ENCODE measurements at places on chromosomes 2 and 18.

GRCh38 chr2:97936199-97936598 is 59.5 kb downstream of the TMEM131 start:
- DNase-seq: no peak

DNA sequence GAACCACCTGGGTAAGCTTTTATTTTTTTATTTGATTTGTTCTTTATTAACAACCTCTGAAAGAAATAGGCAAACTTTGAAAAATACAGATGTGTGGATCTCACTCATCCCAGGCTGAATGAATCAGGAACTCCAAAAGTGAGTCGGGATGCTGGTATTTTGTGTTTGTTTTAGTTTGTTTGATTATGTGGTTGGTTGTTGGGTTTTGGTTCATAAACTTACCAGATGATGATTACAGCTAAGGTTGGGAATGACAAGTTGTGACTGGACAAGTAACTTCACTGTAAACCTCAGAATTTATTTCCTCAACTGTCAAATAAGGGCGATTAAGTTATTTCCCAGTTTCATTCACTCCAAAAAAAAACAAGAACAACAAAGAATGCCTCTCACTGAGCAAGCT is 80.5 kb upstream of the KIF5C start:
- DNase-seq: no peak

- no peak for DNase-seq
Measured at GRCh38 chr18:9483526-9483925, 8.2 kb downstream of the RALBP1 start.

DNA sequence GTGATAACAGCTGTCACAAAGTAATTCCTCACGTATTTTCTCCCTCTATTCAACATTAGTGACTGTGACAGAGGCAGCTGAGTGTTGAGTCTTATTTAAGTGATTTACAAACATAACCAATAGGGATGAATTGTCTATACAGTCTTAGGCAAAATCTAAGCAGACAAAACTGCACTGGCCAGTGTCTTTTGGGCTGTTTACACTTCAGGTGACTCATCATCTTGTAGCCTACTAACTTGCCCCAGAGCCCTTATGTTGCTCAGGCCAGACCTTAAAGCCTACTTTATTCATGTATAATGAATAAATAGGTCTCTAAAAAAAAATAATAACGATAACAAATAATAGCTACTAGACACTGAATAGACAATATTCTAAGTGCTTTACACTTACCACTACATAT is 17.2 kb downstream of the THOC1 start:
- DNase-seq: no peak

DNA sequence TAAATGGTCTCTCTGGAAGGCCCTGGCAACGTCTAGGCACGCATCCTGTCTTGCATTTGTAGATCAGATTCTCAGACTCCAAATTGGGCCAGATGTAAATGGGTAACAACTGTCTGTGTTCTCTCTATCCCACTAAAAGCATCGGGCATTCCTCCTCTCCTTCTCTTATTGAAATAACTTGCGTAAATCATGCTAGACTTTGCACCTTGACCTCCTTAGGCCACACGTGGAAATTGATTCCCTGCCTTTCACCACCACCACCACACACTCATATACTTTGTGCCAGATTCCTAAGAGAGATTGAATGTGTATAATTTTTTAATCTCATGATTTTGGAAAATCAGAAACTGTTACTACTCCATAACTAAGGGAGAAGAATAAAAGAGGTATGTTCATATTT is 21.3 kb downstream of the MAPRE3 start:
- no peak for DNase-seq

- DNase-seq: no peak
Measured at GRCh38 chr2:167181688-167182087, 293.4 kb downstream of the XIRP2 start.

GRCh38 chr2:133459590-133459989 is 108.7 kb downstream of the NCKAP5 start:
- DNase-seq: no peak

DNA sequence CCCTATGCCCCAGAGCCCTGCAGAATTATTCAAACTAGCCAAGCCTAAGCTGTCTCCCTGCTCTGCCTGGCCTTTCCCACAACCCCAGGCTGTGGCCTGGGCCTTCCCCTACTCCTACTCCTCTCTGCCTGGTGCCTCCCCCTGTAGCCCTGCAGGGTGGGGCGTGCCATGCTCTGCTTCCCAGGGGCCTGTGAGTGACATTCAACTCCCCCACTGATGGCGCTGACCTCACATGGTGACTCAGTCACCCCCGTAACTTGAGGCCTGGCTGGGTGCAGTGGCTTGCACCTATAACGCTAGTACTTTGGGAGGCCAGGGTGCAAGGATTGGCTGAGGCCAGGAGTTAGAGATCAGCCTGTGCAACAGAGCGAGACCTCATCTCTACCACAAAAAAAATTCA is 60.6 kb downstream of the KIF1A start:
- no peak for DNase-seq

GRCh38 chr18:62738639-62739038 is 23.3 kb downstream of the PHLPP1 start:
- DNase-seq: no peak

DNA sequence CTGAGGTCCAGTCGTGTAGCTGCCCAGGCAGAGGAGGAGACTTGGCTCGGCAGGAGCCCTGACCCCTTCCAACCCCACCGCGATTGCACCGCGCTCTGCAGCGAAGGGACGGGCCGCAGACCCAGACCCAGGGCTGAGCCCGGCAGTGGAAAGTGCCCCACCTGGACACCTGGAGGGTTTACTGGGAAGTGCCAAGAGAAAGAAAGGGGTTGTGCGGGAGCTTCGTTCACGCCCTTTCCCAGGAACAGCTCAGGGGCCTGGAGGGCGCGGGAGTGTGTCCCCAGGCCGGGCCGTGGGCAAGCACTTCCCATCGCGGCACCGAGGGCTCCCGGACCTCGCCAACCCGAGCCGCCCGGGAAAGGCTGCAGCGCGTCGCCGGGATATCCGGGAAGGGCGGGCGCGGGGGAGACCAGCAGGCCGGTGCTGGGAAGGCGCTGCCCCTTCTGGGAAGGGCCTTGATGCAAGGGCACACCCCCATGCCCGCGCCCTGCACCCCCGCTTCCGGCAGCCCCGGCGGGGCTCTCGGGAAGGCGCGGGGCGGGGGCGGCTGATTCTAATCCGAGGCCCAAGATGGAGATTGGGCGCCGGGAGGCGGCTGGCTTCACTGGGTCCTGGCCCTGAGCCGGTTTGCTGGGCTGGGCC is 36.1 kb upstream of the MRPL33 start:
- DNase-seq: no peak

DNA sequence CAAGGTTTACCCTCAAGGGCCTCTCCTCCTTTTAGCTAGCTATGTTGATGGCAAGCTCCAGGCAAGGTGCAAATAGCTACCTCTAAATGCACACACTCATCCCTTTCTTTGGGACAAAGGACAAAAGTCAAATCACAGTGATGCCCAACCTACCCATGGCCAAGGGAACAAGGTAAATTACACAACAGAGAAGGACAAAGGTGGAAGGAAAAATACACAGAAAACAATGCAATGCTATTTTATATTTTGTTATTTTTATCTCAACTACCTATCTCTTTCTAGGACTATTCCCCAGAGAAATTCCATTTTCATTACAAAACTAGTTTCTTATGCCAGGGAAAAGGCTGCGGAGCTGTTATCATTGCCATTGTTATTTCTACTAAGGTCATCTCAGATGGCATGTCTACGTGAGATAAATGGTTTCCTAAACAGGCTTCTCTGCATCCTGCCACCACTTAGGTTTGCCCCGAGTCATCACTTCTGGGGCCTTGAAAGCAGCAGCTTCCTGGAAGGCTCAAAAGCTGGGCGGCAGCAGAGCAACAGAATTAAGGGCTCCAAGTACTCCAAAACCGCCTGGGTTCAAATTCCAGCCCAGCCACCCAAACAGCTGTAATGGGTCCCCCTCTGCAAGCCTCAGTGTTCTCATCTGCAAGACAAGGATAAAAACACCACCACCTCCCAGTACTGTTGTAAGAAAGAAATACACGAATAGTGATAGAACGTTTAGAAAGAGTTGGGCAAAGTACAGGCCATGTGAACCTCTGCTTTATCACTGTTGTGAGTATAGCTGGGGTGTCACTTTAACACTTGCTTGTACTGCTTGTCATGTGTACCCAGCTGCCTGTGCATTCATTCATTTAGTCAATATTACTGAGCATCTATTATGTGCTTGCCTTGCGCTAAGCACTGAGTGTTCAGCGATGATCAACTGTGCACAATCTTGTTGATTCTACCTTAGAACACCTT is 20.9 kb downstream of the BCL2 start:
- DNase-seq: no peak

- DNase-seq: no peak
Measured at GRCh38 chr2:38700881-38701458, 35.1 kb downstream of the GALM start.

- DNase-seq: no peak
Measured at GRCh38 chr2:99825630-99826029, 316.8 kb downstream of the AFF3 start.

All from non-pigmented ciliary epithelial cell (primary cell).